ENCODE measurements at places on chromosomes 3 and 15.

DNA sequence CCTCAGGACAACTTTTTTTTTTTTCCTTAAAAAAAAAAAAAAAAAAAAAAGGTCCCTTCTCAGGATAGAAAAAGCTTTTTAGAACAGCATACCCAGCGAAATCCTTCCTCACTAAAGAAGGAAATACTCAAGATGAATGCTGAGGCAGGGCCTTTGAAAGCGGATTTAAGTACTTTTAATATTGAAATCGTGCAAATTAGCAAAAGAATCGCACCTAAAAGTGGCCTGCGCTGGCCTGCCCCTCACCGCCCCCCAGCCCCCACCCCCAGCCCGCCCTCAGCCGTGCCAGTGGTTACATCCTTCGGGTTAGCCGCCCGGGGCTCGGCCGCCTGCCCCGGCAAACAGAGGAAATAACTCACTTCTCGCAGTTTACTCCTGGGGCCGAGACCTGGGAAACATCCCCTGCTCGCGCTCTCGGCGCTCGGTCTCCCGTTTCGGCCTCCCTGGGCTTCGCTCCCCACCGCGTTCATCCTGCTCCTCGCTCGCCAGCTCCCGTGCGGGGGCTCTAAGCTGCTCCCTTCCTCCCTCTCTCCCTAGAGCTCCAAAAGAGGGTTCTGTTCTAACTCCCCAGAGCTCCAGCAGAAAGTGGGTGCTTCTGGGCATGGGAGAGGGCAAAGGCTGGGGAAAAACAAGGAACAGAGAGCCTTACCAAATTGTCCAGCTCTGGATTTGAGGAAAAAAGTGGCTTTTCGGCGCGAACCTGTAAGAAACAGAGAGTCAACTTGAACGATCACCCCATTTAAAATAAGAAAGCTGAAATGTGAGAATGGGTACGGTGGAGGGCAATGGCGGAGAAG lies 5.2 kb downstream of the MEIS2 start:
- no peak for DNase-seq

DNA sequence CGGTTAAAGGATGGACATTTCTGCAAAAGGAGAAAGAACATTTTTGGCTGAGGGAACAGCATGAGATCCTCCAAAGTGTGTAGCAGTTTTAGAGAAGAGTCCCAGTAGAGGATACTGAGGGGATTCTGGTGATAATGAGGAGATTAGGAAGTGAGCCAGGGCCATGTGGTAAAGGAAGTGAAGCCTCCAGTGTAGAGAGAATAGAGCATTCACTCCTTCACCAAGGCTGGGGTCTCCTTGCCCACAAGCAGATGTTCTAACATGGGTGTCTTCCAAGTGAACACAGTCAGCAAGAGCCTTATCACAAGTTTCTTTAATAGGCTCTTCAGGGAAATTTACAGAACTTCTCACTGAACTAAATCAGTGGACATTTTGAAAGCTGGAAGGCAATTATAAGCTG lies 173.7 kb downstream of the SSR3 start:
- DNase-seq = no peak

DNA sequence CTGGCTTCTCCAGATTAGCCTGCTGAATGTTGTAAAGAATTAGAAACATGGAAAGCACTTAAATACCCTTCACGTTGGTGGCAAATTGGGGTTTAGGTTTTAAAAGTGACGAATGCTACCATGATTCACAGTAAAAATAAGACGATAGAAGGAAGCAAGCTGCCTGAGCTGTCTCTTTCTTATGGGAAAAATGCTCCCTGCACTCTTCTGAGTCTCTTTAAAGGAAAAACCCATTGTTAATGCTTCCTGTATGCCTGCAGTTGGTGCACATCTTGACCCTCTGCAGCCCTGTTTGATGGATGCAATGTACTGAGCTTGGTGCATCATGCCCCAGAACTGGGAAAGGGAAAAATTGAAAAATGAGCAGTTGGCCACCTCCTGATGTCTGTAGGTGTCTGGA lies 258.6 kb upstream of the RASGRP1 start:
- DNase-seq = no peak

DNA sequence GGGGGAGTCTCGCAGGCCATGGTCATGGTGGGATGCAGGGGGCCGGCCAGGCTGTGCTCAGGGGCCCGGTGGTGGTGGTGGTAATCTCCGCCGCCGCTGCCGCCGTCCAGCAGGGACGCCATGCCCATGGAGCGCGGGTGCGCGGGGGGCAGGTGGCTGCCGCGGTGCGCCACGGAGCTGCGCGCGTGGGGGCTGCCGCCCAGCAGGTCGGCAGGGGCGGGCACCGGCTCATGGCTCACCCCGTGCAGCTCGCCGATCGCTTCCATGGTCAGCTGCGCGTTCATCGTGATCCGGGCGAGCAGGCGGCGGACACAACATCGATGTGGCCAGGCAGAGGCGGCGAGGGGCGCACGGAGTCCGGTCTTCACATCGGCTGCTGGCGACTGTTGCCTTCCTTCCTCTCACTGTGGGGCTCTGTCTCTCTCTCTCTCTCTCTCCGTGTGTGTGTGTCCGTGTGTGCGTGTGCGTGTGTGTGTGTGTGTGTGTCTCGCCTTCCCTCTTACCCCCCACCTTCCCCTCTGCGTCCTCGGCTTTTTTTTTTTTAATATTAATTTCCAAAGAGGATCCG lies 451 bp downstream of the ONECUT1 start:
- no peak for DNase-seq

DNA sequence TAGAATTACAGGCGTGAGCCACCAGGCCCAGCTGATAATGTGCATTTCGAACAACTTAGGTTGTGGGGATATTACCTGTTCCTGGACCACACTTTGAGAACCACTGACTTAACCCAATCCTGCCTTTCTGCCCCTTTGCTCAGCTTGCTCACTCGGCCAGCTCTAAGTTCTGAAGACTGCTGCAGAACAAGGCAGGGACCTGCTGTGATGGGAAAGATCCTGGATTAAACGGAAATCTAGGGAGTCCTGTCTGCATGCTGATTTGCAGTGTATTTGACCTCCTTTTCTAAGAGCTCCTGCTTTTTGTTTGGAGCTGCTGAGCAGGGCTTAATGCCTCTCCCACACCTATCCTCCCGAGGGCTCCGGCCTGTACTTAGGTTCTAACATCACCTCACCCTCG lies 2.9 kb downstream of the LTK start:
- DNase-seq = no peak

GRCh38 chr3:10361375-10361774 lies 40.5 kb upstream of the SEC13 start:
- no peak for DNase-seq

- no peak for DNase-seq
Measured at GRCh38 chr3:71585131-71585530, 1.6 kb upstream of the FOXP1 start.

DNA sequence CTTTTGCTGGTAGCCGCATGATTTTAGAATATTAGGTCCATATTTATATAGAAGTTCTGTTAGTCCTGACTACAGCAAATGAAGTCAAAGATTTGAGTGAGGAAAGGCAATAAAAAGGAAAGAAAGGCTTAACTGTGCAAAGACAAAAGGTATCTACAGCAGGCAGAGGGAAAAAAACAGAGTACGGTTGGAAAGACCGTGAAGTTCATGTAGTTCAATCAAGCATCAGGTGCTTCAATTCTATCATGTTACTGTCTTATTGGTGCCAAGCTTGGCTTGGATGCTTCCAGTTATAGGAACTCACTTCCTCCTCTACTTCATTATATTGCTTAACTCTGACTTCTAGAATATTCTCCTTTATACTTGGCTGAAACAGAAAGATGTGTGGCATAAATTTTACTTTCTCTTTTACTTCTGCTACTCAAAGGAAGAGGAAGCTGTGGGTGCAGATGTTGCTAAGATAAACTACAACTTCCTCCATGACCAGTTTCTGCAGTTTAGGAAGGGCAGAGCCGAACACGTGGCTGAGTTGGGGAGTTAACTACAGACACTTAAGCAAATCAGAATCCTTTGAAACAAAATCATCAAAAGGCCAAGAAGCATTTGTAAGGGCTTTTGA lies 72.6 kb upstream of the ZBED2 start:
- peak; percentile 30 for DNase-seq

DNA sequence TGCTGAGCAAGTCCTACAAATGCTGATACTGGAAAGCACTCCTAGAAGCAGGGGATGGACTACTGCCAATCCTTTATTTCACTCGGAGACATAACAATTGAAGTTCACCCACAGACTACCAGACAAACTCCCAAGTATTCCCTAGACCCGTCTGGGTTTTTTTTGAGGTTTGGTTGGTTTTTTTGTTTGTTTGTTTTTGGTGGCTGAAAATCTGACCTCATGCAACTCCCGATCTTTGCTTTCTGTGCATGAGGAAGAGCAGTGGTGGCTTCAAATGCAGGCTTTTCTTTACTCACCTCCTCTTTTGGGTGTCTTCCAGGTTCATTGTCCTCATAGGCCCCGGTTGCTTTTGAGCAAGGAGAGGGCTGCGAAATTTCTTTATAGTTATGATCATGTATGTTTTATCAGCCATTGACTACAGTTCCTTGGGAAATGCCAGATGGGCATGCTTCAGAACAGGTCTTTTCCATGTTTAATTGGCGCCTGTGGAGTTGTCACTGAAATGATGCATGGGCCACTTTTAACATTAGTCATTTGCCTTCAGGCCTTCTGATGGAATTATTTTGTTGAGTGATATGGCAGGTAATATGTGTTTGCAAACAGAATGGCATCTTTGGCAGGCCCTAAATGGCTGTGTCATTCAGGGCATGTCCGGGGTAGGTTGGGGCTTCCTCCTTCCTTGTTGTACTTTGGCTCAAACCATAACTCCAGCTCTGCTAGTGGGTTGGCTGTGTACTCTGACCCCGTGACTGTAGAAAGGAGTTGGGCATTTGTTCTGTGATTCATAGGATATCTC lies 81.3 kb upstream of the ZBED2 start:
- DNase-seq = no peak

DNA sequence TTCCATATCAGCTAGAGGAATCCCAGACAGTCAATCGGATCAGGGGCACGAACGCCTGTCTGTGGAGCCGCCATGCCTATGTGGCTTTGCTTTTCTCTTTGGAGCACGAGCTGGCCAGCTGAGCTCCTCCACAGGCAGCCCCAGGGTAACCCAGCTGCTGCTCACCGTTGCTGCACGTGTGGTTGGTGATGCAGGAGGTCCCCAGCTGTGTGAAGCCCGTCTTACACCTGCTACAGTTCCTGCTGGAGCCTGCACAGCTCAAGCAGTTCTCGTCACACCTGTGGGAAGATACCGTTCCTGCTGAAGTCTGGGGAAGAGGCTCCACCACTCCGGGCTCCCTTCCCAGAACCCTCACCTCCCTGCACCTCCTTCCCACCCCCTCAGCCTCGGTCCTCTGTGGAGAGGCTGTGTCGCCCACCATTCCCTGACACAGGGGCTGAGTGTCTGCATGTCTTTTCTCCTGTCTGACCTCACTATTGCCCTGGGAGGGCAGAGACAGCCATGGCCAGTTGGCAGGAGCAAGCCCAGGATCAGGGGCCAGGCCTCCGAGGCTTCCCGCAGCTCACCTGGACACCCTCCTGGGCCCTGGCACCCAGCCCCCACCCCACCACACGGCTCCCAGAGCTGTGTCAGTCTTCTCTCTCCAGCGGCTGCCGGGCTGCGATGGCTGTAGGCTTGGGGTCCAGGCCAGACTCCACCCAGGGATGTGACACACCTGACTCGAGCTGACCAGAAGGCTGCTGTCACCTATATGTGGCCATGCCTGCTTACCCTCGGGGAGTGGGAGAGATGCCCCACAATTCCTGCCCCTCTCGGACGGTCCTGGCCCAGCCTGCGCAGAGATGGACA lies 12.2 kb upstream of the SNRPA1 start:
- DNase-seq = no peak

- no peak for DNase-seq
Measured at GRCh38 chr3:135169651-135170050, 374.6 kb downstream of the EPHB1 start.

- no peak for DNase-seq
Measured at GRCh38 chr3:112767177-112767576, 79.5 kb downstream of the CD200R1L start.

DNA sequence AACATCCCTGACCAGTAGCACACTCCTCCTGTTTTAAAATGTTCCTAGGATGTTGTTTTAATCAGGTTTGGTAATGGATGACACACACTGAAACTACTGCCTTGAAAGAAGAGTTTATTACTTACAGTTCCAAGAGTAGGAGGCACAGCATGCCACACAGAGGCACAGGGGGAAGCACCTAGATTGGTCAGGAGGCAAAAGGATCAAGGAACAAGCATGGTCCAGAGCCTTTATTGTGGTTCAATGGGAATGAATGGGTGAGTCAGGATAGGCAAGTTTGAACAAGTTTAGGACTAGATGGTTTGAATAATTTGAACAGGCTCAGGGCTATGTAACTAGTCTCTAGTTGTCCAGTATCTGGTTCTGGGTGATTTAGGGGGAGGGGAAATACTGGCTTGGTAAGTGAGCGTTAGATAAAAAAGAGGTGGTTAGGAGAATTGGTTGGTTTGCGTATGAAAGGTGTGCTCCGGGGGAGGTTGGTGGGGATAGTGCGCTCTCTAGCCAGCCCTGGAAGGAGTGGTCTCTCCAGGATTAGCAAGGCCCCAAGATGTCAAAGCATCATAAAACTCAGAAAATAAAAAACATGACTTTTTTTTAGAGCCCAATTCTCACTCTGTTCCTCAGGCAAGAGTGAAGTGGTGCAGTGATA lies 35.1 kb downstream of the TMOD3 start:
- DNase-seq = no peak

GRCh38 chr3:192851821-192852372 lies 65.8 kb downstream of the MB21D2 start:
- DNase-seq = no peak

DNA sequence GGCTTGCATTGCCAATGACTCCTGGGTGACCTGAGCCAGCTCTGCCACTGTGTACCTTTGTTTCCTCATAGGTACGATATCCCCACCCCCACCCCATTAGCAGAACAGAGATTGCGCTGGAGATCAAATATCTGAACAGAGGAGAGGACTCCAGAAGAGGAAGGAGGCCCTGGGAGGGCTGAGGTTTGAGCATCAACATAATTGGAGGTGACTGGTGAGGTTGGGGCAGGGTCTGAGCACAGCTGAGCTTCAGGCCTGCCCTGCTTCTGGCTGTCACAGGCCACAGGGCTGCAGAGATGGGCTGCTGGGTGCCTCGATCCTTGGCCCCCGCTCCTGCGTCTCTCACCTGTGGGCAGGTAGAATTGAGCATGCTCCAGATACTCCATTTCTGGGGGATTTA lies 21.3 kb upstream of the CACNA2D2 start:
- no peak for DNase-seq

- DNase-seq = no peak
Measured at GRCh38 chr3:72458375-72458774, 389.9 kb downstream of the SHQ1 start.

- no peak for DNase-seq
Measured at GRCh38 chr15:101250873-101251829, 697 bp downstream of the CHSY1 start.

- no peak for DNase-seq
Measured at GRCh38 chr3:135581806-135582205, 383.7 kb upstream of the PPP2R3A start.

DNA sequence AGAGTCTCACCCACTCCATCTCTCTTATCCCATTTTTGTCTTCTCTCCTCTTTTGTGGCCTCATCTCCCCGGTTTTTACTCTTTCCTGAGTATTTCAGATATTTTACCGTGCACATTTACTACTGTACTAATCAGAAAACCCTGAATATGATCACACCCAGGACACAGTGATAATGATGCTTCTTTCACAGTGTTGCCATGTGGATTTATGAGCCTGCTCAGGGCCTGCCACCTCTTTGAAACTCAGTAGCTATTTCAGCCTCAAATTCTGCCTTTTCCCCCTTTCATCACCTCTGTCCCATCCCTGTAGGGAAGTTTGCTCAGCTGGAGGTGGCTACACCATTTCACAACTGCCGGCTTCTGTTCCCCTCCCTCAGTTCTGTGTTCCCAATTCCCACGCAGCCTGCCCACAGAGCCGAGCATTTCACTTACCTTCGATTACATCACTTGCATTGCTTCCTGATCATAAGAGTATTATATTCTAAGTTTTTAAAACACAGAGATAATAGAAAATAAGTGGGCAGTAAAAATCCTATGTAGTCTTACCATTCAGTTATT lies 33.2 kb downstream of the ARNT2 start:
- DNase-seq = no peak
